ENCODE measurements at places on chromosomes 4 and X.

DNA sequence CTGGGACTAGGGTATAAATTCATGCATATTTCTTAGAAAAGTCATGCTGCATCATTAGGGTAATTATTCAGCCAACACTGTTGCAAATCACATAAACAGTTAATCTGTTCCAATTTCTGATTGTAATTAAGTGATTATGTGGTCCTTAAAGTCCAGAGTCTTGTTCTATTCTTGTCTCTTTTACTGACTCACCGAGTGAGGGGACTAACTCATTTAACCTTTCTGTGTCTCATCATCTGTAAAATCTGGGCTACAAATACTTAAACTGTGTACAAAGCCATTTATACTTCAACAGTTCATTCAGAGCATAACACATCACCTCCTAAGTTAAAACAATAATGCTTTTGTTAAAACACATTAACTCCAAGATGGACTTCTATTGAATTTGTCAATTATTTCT is 65.4 kb upstream of the KLHL13 start:
- no peak for DNase-seq

- peak; percentile 91 for DNase-seq
Observed at GRCh38 chr4:109302361-109303139, at the start of gene COL25A1. TSS of gene COL25A1 (minus strand) at chr4:109302658.

- DNase-seq, result peak; percentile 83
Observed at GRCh38 chrX:44871931-44872820, 812 bp upstream of the KDM6A start.

DNA sequence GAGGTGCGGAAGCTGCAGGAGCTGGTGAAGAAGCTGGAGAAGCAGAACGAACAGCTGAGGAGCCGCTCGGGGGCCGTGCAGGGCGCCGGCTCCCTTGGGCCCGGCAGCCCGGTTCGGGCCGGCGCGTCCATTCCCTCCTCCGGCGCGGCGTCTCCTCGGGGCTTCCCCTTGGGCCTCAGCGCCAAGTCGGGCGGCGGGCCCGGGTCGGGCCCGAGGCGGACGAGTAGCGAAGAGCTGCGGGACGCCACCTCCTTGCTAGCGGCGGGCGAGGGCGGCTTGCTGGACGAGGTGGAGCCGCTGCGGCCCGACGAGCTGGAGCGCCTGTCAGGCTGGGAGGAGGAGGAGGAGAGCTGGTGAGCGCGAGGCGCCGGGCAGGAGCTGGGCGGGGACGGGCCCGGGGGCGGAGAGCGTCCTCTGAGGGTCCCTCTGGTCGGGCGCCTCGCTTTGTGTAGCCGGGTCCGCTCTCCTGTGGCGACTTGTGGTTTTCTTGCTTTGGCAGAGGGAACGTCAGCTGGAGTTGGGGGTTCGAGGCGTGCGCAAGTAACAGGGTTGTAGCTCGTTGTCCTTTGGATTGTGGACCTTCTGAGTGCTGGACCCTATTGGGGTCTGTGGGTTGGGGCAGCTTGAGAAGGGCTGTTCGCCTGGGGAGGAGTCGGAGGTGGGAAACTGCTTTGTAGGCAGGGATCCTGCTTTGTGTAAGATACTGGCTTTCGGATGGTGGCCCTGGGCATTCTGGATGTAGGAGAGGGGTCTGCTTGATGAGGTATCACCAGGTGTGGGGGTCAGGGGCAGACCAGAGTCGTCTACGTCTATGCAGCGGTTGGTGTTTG is 662 bp downstream of the SLAIN2 start:
- DNase-seq, result peak; percentile 95

DNA sequence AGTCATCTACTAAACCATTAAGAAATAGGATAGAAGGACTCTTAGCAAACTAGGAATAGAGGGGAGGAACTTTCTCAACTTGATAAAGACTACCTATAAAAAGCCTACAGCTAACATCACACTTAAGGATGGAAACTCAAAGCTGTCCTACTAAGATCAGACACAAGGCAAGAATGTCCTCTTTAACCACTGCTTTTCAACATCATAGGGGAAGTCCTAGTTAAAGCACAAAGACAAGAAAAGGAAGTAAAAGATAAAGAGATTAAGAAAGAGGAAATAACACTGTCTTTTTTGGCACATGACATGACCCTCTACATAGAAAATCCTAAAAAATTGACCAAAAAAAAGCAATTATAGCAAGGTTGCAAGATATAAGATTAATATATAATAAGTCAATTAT is 136.6 kb downstream of the FBXW7 start:
- no peak for DNase-seq

DNA sequence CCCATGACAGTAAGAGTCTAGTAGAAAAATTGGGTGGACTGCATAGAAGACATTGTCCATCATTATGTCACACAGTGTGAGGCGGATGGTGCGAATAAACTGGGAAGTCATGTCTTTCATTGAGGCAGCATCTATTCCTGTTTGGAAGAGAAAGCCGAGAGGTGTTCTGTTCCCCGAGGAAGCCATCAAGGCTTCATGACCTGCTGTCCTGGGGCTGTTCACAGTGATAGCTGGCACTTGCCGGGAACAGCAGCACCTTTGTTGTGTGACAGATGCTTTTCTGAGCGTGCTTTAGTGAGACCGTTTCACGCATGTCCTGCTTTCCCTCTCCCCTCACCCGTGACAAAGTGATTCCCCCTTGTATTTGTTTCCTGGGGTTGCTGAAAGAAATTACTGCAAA is 20.3 kb downstream of the RGS12 start:
- DNase-seq, result no peak

DNA sequence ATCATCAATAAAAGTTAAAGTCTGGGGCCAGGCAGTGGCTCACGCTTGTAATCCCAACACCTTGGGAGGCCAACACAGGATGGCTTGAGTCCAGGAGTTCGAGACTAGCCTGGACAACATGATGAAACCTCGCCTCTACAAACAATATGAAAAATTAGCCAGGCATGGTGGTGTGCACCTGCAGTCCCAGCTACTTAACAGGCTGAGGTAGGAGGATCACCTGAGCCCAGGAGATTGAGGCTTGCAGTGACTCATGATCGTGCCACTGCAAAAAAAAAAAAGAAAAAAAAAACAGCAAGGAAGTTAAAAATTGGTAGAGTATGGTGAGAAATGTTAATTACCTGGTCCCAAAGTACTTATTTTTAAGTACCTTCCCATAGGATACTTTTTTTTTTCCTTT is 27.5 kb downstream of the FBXW7 start:
- DNase-seq, result no peak

- DNase-seq, result no peak
Observed at GRCh38 chrX:153320555-153321184, 897 bp downstream of the PNMA6F start.

DNA sequence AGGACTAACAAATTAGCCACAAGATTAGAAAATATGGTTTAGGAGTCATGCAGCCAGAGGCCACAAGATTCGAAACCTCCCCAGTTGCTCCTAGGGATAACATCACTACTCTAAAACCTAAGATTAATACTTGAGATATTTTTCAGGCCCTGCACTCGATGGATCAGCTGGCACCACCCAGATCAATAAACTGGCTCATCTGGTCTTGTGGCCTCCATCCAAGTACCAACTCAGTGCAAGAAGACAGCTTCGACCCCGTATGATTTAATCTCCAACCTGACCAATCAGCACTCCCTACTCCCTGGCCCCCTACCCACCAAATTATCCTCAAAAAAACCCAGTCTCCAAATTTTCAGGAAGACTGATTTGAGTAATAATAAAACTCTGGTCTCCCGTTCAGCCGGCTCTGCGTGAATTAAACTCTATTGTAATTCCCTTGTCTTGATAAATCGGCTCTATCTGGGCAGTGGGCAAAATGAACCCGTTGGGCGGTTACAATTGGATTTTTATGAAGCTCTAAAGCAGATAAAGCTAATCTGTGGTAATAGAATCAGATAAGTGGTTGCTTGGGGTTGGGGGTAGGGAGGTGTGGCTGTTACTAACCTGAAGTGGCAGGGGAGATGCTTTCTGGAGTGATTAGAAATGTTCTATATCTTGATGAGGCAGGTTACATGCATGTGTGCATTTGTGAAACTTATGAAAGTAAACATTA is 91.8 kb upstream of the ATXN3L start:
- no peak for DNase-seq

All from right kidney (tissue), 9 donors.